ENCODE measurements at places on chromosomes 5 and 9. TPM values are rescaled to one million over a fixed set of nuclear protein-coding genes. Genes with fewer than 3 reads are reported as not detected.

Gene TMCO6
- total RNA-seq = 24.1 TPM

Gene PCDHGB4
- 8.0 TPM for total RNA-seq

Gene CDH12
- 0.42 TPM for total RNA-seq

Gene SPINK6
- not detected for total RNA-seq

Gene SLC34A3
- total RNA-seq = not detected

Gene BHMT2
- total RNA-seq = 18.3 TPM

Gene BARHL1
- not detected for total RNA-seq

Gene PTGER4
- total RNA-seq = 10.3 TPM

GRCh38 chr5:175123542-175123941 lies 320.4 kb downstream of the DRD1 start:
- no peak for DNase-seq

DNA sequence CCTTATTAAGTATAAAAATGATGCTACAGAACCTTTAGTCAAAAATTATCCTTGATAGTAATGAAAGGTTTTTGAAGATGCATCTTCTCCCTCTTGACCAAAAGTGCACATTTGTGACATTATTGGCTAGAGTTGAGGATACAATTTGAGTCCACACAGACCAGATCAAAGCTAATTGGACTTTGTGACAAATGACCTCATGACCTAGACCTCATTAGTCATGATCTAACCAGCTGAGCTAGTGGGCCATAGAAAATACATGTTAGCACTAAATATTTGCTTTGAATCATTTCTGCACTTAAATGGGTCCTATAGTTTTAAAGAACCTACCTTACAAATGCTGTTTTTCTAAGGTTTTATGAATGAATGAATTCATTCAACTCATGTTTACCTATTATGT lies 182.1 kb downstream of the RFX3 start:
- no peak for DNase-seq

DNA sequence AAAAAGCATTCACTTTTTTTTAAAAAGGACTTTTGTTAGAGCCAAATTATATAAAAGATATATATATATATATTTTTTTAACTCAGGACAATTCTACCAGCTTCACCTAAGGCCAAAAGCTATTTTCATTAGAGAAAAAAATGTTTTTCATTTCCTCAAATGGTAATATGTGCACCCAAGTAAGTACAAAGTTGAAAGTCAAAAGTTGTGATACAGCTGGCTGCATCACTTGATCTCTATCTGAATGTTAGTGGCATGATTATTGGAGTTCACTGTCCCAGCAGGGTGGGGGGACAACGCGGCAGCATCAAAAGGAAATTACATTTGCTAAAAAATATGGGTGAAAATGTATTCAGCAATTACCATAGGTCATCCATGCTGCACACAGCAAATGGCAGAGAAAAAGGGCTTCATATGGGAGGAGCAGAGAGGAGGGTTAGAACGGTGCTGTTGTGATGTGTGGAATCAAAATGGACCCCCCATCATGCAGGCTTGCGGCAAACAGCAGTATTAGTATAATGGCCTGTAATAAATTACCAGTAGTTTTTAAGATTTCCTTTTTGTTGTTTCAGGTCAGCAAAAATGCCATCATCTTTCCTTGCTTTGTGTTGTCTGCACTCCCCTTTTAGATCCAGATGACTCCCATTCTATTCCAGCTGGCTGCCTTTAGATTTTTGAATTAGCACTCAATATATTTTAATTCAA lies 253.7 kb downstream of the MAT2B start:
- DNase-seq = no peak

DNA sequence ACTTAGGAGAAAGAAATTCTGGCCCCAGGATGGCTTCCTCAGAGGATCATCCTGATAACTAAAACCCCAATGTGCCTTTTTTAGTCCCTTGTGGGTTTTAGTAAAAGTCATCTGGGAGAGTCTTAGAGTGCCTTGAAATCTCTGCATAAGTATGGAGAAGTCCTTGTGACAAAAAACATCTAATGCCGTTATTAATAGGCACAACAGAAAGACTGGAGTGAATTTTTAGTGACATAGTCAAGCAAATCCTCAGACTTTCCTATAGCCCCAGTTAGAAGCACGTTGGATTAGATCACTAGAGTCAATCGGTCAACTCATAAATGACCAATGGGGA lies 108.2 kb upstream of the MPDZ start:
- DNase-seq = no peak

- DNase-seq = no peak
These were observed 4.6 kb downstream of the SNX2 start for GRCh38 chr5:122779451-122779850.

- DNase-seq = peak; percentile 52
These were observed 1.0 kb downstream of the BASP1 start for GRCh38 chr5:17218353-17219005.

Data from ureter (tissue), 1 donor.